ENCODE measurements at places on chromosomes 6 and 20.
A peak's percentile ranks its signal among the peaks of the same experiment; 100 is the strongest.

GRCh38 chr20:57468523-57469417 lies 56.2 kb downstream of the CTCFL start:
- DNase-seq: no peak

- no peak for DNase-seq
Measured at GRCh38 chr6:3751077-3751729, at the start of gene PXDC1. TSS of gene PXDC1 (minus strand) at chr6:3751713. CDS start at chr6:3751531, 182 bp downstream.

DNA sequence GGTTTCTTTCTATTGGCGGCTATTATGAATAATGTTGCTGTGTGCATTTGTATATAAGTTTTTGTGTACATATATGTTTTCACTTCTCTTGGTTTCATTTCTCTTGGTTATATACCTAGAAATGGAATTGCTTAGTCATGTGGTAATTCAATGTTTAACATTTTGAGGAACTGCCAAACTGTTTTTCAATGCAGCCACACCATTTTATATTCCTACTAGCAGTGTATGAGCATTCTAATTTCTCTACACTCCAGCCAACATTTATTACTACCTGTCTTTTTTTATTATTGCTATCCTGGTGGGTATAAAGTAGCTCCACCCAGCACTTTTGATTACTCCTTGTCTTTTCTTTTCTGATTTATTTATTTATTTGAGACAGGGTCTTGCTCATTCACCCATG lies 54.8 kb downstream of the PHACTR2 start:
- no peak for DNase-seq

- DNase-seq: no peak
Measured at GRCh38 chr20:5844063-5844681, 94.0 kb downstream of the SHLD1 start.

GRCh38 chr6:39568896-39569295 lies 156.3 kb downstream of the KIF6 start:
- DNase-seq: no peak

GRCh38 chr6:35804996-35805736 lies at the start of gene LHFPL5:
TSS of gene LHFPL5 (plus strand) at chr6:35805352. CDS start at chr6:35805671, 319 bp downstream.
- DNase-seq: peak; percentile 28

DNA sequence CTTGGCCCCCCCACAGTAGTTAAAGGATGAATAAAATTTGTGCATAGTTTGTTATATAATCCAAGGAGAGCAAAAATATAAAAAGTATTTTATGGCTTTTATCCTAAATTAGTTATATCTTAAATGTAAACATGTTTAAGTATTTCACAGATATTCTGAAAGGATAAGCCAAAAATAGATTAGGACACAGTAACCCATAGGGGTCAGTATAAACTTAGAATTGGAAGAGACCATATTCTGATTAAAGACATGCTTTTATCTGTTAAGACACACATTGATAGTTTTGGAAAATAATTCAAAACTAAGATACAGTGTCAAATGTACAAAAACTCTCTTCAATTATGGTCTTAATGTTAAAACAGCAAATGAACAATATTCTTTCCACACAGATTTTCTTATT lies 4.5 kb upstream of the SERINC1 start:
- DNase-seq: peak; percentile 62

GRCh38 chr6:73309535-73309784 lies 44.6 kb downstream of the DPPA5 start:
- no peak for DNase-seq

- no peak for DNase-seq
Measured at GRCh38 chr20:44851545-44851944, 34.0 kb upstream of the YWHAB start.

GRCh38 chr6:107318100-107318736 lies 141.1 kb downstream of the PDSS2 start:
- peak; percentile 22 for DNase-seq

DNA sequence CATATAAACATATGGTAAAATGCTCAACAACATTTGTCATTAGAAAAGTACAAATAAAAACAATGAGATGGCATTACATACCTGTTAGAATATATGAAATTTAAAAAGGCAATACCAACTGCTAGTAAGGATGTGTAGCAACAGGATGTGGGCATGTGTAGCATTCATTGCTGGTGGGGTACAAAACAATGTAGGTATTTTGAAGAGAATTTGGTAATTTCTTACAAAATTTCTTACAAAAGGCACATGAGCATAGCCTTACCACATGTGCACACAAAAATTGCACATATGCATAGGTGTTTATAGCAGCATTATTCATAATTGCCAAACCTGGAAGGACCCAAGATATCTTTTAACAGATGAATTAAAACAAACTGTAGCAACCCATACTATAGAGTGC lies 1355.1 kb upstream of the CITED2 start:
- DNase-seq: no peak

GRCh38 chr6:40986364-40986763 lies 52.7 kb downstream of the UNC5CL start:
- no peak for DNase-seq

DNA sequence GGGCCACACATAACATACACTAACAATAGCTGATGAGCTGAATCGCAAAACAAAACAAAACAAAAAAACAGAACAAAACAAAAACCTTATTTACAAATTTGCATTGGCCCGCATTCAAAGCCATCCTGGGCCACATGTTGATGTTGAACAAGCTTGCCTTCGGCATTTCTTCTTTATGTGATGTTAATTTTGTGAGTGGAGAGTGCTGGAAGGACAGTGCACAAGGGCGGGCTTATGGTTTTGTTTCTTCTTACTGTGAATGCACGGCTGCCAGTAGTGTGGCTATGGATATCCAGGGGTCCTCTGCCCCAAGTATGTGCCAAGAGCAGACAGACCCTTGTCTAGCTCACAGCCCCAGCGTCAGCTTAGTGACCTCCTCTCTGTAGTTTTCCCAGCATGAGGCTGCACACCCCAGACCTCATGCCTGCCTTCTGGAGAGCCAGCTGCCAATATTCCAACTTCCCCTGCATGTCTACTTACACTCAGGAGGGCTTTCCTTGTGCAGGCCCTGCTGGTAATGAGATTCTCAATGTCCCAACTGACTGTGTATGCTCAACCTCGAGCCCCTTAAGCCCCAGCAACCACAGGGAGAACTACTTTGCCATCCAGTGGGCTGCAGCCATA lies 24.9 kb downstream of the ZNF292 start:
- DNase-seq: no peak

DNA sequence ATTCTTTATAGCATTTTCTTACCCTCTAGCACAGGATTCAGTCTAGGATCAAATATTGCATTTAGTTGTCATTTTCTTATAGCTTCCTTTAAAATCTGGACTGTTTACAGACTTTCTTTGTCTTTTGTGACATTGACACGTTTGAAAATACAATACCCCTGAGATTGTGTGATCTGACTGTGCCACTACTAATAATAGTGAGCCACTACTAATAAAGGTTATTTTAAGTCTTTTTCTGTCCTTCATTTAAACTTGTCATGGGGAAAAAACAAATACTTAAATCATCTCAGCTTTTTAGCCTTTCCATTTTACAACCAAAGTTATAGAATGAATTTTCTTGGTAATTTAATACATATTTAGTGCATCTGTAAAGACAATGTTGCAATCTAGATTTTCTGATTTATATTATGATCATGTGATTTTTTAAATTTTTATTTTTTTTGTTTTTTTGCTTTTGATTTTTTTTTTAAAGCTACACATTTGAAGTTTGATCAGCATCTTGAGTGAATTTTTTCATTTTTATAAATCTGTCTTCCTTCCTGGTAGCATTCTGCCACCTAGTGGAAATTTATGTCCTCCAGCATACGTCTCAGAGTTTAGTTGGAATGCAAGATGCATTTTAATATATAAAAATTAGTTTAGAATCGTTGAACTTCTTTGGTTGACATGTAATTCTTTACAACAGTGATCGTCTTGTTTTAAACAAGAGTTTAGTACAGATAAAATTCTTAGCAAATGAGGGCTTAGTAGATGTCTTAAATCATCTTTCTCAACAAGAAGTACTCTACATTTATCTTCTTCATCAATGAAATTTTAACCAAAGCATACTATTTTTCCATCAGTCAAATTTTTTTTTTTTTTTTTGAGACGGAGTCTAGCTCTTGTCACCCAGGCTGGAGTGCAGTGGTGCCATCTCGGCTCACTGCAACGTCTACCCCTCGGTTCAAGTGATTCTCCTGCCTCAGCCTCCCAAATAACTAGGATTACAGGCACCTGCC lies 119.4 kb downstream of the NCOA3 start:
- DNase-seq: peak; percentile 58

DNA sequence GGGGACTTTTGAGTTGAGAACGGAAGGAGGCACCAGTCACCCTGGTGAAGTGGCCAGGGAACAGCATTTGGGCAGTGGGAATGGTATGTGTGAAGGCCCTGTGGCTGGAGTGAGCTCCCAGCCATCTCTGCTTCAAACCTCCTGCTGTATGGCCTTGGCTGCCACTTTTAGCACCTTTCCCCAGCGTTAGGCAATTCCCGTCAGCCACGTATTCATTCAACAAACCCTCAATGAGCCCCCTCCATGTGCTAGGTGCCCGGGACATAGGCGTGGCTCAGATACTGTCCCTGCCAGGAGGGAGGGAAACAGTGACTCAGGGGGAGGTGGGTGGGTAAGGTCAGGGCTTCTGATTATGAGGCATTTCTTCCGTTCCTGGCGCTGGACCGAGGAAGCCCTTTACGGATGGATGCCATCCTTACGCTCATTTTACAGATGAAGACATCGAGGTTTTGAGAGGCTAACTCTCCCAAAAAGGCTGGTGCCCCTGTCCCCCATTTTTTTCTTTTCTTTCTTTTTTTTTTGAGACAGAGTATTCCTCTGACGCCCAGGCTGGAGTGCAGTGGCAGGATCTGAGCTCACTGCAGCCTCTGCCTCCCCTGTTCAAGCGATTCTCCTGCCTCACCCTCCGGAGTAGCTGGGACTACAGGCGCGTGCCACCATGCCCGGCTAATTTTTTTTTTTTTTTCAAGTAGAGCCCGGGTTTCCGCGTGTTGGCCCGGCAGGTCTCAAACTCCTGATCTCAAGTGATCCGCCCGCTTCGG lies 37.5 kb downstream of the SRC start:
- peak; percentile 44 for DNase-seq

DNA sequence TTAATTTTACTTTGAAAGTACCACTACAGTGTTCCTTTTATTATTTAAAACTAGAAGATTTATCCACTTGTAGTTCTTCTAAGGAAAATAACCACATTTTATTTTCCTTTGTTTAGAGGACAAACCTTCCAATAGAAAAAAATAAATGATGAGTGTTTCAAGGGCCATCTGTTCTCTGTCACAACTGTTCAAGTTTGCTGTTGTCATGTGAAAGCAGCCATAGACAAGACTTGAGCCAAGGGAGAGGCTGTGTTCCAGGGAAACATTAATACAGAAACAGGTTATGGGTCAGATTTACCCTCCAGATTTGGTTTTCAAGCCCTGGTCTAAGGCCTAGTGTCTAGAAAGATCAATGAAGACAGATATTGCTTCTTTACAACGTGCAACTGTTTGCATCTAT lies 463.6 kb downstream of the C6orf118 start:
- DNase-seq: no peak

GRCh38 chr6:158805698-158806377 lies 13.3 kb downstream of the EZR start:
- DNase-seq: no peak

DNA sequence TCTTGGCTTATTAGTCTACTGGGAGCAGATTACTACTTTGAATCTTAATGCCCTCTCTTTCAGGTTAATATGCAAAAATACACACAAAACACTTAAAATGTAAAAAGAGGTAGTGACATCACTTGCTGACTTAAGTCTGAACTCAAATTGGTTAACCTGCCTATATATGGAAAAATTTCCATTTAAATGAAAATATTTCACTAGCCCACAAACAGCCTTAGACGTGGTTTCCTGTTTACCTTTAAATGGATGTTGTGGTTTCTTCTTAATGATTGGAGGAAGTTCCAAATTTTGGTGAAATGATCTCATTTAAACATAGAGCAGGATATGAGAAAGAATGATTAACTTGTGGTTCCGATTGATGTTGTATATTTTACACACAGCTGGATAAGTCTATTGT lies 553.7 kb downstream of the CD109 start:
- no peak for DNase-seq

DNA sequence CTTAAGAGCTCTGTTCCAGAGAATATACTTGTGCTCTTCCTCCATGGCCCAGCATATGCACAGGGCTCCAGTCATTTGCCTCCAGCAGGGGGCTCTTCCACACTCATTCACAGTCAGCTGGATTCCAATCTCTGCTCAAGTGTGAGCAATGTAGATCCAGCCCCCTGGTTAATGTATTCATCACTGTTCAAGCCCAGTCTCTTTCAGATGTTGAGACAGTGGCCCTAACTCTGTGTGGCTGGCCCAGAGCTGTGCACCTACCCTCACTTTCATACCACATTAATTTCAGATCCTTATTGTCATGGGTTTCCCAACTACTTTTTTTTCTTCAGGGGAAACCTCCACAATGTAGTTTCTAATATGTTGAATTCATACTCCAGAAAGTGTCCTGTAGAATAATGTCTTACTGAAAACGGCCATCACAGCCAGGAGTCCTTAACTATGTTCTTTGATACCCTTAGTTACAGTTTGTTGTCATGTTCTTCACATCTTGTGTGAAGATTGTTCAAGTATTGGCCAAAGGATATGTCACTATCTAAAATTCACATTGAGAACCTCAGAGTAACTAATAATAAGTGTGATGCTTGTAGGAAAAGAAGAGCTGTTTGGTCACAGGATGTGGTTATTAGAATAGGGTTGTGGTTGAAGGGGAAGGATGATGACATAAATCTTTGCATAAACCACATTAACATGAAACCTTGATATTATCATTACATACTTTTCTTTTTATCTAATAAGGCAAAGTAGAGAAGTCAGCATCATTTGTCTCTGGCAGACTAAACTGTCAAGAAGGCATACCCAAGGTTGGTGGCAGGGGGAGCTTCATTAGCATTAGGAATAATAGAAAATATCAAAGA lies 14.4 kb upstream of the HLA-DQA1 start:
- DNase-seq: no peak

Data from hematopoietic multipotent progenitor cell treated with erythropoietin and hydrocortisone succinate and interleukin-3 and kit ligand, for 15 days (in vitro differentiated cells).